ENCODE measurements at places on chromosomes 3 and 15.

DNA sequence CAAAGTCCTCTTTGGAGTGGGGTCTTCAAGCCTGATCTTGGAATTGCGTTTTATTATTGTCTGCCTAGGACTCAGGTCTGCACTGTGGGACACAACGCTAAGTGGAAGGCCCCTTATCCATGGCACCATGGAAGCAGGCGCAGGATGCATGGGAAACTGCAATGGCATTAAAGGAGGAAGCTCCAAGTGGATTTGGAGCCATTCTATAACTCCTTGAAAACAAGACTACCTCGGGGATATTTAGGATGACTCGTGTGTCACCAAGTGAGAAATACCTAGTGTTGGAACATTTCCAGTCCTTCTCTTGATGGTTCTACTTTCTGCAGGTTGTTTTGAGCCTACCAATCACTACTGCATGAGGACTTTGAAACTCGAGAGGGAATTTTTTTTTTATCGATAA is 126.6 kb upstream of the ZBED2 start:
- no peak for DNase-seq

DNA sequence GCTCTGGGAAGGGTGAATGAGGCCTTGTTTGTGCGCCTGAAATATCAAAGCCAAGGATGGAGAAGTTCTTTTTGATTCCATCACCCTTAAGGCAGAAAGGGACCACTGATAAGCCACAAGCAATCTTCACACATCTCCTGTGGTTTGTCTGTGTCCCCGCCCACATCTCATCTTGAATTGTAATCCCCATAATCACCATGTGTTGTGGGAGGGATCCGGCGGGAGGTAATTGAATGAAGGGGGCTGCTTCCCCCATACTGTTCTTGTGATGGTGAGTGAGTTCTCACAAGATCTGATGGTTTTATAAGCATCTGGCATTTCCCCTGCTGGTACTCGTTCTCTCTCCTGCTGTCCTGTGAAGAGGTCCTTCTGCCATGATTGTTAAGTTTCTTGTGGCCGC is 329.6 kb upstream of the RGMA start:
- DNase-seq = no peak

GRCh38 chr15:52256930-52257733 is 38.5 kb downstream of the MYO5C start:
- DNase-seq = no peak

DNA sequence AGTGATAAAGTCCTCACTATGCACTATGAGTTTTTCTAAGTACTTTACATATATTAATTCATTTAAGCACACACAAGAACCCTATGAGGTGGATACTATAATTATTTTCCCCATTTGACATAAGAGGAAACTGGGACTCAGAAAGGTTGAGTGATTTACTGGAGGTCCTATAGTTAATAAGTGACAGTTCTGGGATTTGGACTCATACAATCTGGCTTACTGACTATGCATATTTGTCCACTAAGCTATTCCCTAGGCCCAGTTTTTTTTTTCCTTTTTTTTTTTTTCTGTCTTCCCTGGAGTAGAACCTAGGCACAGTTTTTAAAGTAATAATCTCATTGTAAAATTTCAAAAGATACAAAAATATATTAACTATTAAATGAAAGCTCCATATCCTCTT is 6.3 kb upstream of the RTP2 start:
- DNase-seq = no peak
